ENCODE measurements at places on chromosomes 7 and 10. TPM values are rescaled to one million over a fixed set of nuclear protein-coding genes. Genes with fewer than 3 reads are reported as not detected.

FAM241B gene
- not detected for total RNA-seq

DNA sequence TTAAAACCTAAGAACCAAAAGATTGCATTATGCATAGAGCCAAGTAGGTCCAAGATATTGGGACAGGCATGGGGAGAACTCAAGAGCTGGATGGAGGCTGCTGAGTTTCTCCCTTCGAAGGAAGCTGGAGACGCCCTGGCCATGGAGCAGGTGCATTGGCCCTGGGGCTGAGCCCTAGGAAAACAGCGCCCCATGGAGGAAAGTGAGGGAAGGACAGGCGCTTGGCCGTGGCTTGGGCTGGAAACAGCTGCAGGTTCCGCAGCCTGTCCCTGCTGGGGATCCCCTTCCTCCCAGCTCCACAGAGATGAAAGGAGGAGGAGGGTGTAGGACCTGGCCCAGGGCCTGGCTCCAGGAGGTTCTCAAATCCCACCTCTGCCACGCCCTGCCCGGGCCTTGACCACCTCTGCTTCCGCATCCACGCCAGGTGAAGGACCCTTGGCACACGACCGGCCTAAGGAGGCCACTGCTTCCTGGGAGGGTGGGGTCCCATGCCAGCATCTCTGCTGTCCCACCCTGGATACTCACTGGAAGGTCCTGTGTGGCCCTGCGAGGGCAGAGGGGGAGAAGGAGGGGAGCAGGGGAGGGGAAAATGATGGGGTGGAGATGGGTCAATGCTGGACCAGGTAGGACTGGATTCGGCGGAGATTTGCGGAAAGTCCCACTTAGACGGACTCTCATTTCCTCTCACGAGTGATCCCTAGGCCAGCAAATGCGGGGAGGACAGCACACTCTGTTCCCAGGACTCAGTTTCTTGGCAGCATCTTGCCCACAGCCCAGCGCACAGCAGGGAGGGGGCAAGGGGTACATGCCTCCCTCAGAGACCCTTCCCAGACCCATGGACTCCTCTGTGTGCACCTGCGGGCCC, 258.6 kb upstream of the TCERG1L start:
- no peak for DNase-seq

- no peak for DNase-seq
These were observed 7.6 kb downstream of the ARL5B start for GRCh38 chr10:18666810-18667209.

CPN1 gene
- total RNA-seq: not detected

INPP5F gene
- total RNA-seq: 11.2 TPM

DNA sequence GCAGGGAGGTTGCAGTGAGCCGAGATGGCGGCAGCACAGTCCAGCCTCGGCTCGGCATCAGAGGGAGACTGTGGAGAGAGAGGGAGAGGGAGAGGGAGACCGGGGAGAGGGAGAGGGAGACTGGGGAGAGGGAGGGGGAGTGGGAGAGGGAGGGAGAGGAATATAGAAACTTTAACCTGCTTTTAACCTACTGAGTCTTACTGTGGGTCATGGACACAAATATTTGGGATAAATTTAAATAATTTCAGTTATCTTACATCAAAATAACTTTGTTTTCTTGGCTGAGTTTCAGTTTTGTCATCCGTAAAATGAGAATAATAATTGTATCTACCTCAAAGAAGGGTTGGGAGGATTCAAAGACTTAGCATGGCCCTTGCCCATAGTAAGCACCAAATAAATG, 319.8 kb downstream of the LRMDA start:
- DNase-seq: no peak

GRCh38 chr7:34087892-34088891, 182.9 kb downstream of the BMPER start:
- no peak for DNase-seq

DNA sequence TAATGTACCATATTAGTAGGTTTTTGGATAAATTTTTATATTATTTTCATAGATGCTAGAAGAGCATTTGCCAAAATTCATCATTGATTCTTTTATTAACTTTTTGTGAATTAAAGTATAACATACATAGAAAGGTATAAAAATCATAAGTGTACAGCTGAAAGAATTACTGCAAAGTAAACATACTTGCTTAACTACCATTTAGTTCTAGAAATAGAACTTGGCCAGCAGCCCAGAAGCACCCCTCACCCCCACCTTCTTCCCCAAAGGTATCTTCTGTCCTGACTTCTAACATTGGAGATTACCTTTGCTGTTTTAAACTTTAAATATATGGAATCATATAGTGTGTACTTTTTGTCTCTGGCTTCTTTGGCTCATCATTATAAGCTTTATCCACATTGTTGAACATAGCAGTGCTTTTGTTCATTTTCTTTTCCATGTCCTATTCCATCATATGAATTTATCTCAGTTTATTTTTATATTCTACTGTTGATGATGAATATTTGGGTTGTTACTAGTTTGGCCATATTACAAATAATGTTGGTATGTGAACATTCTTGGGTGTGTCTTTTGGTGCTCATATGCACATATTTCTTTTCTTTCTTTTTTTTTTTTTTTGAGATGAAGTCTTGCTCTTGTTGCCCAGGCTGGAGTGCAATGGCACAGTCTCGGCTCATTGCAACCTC, 142.8 kb downstream of the ADK start:
- DNase-seq: peak; percentile 41

NSUN6 gene
- total RNA-seq: 4.7 TPM

PFKP gene
- 71.6 TPM for total RNA-seq

DNA sequence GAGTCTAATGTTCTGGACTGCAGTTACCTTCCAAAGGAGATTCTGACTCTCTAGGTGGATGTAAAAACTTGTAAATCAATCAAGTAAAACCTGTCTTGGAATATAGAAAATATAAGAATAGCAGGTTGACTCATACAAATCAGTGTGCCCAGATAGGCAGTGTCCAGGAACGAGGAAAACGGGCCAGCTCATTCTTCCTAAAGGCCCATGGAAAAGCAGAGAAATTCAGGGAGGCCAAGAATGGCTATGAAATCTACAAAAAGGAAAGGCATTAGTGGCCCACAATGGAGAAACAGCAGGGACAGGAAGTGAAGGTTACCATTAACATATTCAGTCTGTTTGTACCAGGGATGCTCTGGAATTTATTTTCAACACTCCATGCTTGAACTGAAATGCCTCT, 14.9 kb downstream of the GLI3 start:
- no peak for DNase-seq

DNA sequence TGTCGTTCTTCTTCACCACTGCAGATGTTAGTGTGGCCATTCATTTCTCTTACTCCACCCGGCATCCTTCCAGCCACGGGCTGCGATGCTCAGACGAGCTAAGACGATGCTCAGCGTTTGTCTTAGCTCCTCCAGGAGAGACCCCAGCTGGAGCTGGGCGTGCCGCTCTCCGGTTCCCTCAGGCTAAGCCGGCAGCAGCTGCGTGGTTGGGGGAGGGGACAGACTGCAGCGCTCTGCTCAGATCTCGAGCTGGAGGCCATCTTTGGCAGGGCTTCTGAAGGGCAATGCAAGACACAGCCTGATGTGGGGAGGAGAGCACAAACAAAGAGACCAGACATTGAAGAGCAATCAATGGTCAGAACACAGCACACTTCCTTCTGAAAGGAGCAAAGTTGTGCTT, 4.8 kb downstream of the INA start:
- DNase-seq: no peak

DNA sequence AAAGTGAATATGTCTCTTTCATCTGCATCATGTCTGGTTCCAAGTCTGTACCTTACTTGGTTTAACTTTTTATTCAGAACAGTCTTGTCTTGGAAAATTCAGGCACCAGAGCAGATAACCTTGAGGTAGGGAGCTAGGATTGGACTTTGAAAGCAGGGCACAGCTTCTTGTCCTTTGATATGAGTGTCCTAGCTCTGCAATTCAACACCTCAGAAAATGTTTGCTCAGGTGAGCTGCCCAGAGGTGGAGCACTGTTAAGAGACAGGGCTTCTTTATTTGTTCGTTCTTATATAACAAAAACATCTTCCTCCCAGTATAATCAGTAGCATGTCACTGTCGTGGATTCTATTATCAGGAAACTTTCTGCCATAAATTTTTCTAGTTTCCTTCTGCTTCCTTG, 118.3 kb downstream of the LRRC4 start:
- DNase-seq: no peak

GRCh38 chr10:67785098-67785497, 52.9 kb downstream of the DNAJC12 start:
- no peak for DNase-seq

DNA sequence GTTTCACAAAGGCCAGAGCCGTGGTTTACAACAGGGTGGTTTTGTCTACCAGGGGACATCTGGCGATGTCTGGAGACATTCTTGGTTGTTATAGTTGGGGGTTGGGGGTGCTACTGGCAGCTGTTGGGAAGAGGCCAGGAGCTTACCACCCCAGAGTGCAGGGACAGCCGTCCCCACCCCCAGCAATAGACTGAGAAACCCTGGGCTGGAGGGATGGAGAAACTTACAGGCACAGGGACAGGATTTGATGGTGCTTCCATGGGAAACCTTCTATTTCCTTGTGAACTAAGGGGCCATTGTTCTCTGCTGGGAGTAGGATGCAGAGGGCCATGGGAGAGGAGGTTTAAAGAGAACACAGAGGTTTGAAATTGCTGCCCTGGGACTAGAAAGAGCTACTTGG, 10.9 kb downstream of the ADCK2 start:
- DNase-seq: no peak

HOXA4 gene
- 0.72 TPM for total RNA-seq

DNA sequence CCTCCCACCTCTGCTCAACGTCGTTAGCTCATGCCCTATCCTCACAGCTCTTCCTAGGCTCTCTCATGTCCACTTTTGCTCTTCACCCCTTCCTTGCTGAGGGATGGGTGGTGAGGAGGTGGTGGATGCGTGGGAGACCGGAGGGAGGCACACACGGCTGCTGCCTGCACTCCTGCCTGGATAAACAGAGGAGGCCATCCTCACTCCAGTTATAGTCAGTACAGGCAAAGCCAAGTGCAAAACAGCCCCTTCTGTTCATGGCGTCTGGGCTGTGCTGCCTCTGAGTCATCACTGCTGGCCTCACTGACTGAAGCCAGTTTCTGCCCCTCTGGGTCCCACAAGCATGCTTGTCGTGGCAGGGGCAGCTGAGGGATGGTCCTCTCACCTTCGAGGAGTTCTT, 31.9 kb upstream of the LRRC4 start:
- no peak for DNase-seq

DNA sequence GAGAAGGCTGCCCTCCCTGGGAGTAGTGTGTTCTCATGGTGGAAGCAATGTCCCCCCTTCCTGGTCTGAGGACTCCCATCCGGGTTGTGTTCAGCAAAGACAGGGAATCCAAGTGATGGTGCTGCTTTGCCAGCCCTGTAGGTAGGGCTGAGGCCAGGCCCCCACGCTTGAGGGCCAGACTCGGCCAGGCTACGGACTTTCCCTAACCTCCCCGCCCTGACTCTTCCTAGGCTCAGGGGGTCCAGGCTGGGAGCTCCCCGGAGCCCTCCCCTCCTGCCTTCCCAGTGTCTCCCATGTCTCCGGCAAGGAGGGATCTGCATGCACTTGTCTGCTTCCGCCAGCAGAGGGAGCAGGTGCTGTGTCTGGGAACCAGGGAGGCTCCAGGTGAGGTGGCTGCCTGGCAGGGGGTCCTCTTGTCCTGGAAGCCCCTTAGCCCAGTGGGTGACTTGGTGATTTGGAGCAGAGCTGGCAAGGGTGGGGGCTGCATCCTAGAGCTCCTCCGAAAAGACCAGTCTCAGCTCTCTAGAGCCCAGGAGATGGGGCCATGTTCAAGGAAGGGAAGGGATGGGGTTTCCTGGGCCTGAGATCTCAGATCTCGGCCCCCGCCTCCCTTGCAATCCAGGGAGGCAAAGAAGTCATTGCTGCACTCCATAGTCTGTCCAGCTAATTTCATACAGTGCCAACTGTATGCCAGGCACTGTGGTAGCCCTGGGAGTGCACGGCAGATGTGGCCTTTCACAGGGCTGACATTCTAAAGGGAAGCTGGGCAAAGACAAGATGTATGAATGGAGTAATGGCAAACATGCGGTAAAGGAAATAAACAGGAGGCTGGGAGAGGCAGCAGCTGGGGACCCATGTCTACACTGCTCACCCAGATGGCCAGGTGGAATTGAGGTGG, 20.3 kb upstream of the SFRP5 start:
- DNase-seq: peak; percentile 88

GRCh38 chr7:21346297-21346696, 81.6 kb upstream of the SP4 start:
- DNase-seq: no peak

GRCh38 chr7:144122876-144123275, at the start of gene OR2A14:
Gene OR2A14, plus strand, starts transcription at chr7:144123176. Its CDS starts 5,937 bp downstream, at chr7:144129113.
- no peak for DNase-seq

- DNase-seq: no peak
These were observed 50.0 kb upstream of the KMT2E start for GRCh38 chr7:104963991-104964385.

DNA sequence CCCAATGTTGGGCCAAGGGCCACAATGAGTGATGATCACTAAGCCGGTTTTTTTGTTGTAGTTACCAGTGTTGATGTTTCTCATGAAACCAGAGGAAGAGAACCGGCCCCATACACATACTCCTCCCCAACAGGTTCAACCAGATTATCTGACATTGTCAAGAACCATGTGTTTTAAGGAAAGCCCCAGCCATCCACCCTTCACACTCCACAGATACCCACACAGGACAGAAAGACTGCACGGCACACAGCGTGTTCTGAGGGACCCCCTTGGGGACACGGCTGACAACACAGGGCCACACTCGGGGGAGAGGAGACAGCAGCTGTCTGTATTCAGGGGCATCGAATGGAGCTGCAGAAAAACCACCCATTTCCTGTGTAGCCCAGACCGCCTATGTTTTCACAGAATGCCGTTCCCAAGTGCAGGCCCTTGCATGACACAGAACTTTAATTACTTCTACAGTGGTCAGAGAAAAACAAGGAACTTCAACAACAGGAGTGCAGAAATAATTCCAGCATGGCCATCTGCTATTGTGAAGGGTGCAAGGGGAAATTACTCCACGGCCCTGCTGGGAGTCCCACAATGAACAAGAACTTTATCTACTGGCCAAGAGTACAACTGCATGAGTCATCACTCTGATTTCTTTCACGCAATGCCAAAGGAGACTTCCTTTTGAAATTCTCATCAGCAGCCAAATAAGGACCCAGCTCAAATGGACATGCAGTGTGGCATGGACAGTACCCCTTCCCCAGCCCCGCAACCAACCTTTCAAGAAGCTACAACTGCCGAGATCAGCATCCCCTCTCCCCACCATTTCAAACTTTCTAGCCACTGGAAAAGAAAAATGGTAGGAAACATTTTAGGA, 2.3 kb downstream of the KLF6 start:
- peak; percentile 94 for DNase-seq

GATA3 gene
- not detected for total RNA-seq

- peak; percentile 86 for DNase-seq
These were observed 64.6 kb downstream of the CUX1 start for GRCh38 chr7:101882005-101882421.

SPAM1 gene
- total RNA-seq: not detected

- DNase-seq: no peak
These were observed 31.2 kb downstream of the UBTD1 start for GRCh38 chr10:97529685-97530465.

GRCh38 chr7:157923903-157924630, 587.3 kb downstream of the DNAJB6 start:
- DNase-seq: no peak

DNA sequence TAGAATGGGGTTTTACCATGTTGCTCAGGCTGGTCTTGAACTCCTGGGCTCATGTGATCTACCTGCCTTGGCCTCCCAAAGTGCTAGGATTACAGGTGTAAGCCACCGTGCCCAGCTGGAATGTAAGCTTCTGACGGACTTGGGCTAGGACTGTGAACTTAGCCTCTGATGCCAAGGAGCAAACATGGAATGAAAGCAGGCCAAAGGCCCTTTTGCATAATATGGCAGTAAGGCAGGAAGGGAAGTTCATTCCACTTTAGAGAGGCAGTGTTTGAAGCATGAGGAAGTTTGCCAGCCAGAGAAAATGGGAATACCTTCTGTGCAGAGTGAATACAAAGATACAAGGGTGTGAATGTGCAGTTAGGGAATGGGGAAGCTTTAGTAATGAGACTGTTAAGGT, 20.3 kb downstream of the VCL start:
- no peak for DNase-seq

Data from osteoblast (primary cell).